ENCODE measurements at places on chromosomes 11 and 22.

GRCh38 chr11:130022799-130023198 lies 20.2 kb upstream of the PRDM10 start:
- DNase-seq = no peak

- peak; percentile 45 for DNase-seq
Measured at GRCh38 chr22:39900306-39901227, at the start of gene GRAP2. Gene GRAP2, plus strand, starts transcription at chr22:39901084. Its CDS starts 46,023 bp downstream, at chr22:39947107.

GRCh38 chr11:77117492-77117891 lies 10.6 kb upstream of the MYO7A start:
- no peak for DNase-seq

GRCh38 chr11:82004537-82005213 lies 729.0 kb downstream of the FAM181B start:
- DNase-seq = no peak

GRCh38 chr11:62830904-62831519 lies 839 bp downstream of the STX5 start:
- DNase-seq = no peak

DNA sequence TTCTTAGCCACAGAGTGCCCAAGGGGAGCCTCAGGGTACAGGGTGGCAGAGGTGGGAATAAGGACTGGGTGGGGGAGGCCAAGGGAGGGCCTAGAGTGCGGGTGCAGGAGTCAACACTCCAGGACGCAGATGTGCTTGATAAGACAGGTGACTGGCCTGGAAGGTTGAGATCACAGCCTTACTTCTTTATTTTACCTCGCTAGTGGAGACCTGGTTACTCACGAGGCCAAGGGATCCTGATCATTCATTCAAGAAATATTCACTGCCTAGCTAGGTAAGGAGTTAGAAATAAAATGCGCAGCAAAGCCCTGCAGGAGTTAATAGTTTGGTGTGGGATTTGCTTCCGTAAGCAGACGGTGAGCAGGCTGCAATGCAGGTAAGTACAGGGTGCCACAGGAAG lies 13.2 kb upstream of the PEX26 start:
- DNase-seq = no peak

DNA sequence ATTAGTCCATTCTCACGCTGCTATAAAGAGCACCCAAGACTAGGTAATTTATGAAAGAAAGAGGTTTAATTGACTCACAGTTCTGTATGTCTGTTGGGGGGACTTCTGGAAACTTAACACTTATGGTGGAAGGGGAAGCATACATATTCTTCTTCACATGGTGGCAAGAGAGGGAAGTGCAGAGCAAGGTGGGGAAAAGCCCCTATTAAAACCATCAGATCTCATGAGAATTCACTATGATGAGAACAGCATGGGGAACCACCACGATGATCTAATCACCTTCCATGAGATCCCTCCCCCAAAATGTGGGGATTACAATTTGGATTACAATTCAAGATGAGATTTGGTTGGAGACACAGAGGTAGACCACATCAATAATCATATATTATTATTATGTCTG lies 25.7 kb downstream of the CEP57 start:
- no peak for DNase-seq

DNA sequence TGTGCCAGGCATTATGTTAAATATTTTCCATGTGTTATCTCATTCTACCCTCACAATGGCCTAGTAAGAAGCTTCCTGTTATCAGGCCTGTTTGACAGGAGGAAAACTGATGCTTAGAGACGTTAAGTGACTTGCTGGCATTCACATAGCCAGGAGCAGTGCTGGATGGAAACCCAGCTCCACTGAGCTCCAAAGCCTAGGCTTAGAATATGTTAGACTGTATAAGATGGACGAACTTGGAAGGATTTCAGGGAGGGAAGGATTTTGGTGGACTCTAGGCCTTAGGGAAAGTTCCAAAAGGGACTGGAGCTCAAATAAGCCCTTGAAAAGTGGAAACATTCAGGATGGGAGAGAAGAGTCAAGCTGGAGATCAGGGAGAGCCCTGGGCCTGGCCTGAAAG lies 2.1 kb downstream of the CD44 start:
- DNase-seq = no peak

GRCh38 chr11:65498042-65498726 lies 661 bp upstream of the MALAT1 start:
- no peak for DNase-seq

- DNase-seq = no peak
Measured at GRCh38 chr11:3946455-3947017, 91.1 kb downstream of the STIM1 start.

DNA sequence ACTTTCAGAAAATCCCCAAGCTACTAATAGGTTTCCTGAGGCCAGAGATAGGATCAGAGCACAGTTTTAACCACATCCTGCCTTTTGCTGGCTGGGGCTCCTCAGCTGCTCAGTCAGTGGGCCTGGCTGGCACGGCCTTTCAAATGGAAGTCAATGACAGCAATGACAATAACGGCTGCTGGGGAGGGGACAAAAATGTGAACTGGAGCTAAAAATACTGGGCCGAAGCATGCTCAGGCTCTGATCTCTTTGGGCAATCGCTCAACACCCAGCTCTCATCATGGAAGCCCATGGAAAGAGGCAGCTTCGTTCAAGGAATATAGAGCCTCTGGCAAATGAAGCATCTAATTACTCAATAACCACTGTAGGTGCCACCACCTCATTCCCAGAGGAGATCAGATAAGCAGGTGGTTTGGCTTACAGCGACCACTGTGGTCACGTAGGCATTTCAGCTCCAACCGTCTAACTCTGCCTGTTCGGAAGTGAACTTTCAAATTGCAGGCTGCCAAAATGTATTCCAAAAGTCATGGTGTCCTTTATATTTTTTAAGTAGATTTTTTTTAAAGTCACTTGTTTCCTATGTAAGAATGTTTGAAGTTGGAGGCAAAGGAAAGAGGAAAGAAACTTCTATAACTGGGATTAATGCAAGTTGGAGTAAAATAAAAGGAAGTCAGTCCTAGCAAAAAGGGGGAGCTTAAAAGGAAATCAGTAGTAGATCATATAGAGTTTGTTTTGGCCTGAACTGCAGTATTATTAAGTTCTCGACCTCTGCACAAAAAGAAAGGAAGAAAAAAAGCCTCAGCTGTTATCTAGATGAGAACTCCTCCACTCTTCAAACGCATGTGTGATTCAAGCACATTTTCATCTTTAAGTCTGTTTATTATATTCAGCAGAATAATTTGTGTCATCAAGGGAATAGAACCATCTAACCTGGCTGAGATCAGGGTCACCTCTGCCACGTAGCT lies 14.1 kb downstream of the WT1 start:
- no peak for DNase-seq

- DNase-seq = no peak
Measured at GRCh38 chr22:23485490-23485889, 94.6 kb downstream of the IGLL1 start.

GRCh38 chr11:131422496-131422895 lies 52.1 kb downstream of the NTM start:
- no peak for DNase-seq

DNA sequence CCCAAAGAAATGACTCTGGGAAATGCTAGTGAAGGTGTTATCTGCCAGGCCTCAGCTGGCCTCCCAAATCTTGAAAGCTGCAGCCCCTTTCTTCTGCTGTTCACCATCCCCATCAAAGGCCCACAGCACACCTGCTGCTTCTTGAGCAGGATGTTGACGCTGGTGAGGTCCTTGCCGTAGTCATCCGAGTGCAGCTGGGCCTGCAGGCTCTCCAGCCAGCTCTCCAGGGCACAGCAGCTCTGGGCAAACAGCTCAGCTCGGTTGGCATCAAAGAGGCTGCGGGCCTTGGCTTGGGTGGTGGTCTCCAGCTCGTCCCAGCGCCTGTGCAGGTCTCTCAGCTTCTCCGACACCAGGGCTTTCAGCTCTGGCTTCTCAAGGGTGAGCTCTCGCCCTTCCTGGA lies 18.5 kb upstream of the RBM4B start:
- DNase-seq = no peak

GRCh38 chr22:31846161-31847115 lies 92.6 kb downstream of the DEPDC5 start:
- DNase-seq = no peak

DNA sequence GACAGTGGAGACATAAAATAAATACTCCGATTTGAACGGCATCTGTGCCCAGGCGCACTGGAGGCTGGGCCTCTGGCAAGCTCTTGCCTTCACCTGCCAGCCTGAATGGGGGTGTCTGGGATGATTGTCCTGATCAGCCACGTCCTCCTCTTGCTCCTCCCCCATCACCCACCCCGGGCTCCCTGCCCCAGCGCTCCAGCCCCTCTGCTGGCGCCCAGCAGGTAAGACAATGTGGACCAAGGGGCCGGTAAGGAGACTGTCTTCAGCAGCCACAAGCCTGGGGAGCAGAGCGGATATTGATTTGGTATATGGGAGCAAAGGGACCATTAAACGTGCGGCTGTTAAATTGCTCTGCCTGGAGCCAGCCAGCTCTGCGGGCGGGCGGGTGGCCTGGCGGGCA lies 24.9 kb downstream of the WNT11 start:
- no peak for DNase-seq

GRCh38 chr11:8814209-8814922 lies 96.6 kb upstream of the AKIP1 start:
- no peak for DNase-seq

- no peak for DNase-seq
Measured at GRCh38 chr11:43585877-43586608, 94.5 kb upstream of the HSD17B12 start.

GRCh38 chr11:43200031-43200430 lies 111.8 kb upstream of the API5 start:
- no peak for DNase-seq

- DNase-seq = no peak
Measured at GRCh38 chr11:128503245-128503991, 83.9 kb downstream of the ETS1 start.

DNA sequence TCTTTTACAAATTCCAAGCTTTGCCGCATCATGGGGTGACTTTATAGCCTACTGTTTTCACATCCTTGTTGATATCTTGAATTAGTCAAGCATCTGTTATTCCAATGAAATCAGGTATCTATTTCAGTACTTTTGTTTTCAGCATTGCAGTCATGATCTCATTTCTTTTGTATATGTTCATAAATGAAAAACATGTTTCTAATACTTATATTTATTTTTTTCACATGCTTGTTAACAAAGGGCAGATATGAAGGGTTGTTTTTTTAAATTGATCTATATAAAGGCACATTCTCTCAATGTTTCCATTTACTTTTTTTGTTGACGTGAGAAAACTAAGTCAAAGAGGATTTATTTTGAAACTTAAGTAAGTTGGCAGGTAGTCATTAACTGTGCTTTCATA lies 964.8 kb downstream of the JRKL start:
- no peak for DNase-seq

DNA sequence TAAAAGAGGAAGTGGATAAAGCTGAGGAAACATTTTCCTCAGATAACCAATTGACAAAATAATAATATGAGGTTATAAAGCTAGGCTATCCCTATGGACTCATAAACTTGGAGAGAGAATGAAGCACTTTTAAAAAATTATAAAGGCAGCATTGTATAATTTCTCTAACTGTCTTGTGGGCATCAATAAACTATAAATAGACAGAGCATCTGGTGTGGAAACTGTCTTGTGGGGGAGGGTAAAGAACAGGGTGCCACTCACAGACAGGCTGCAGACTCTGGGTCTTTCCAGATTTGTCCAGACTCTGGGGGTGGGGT lies 333.5 kb downstream of the BUD13 start:
- no peak for DNase-seq

GRCh38 chr11:45948356-45948755 lies 25.9 kb downstream of the LARGE2 start:
- DNase-seq = no peak

- DNase-seq = no peak
Measured at GRCh38 chr11:22922672-22923071, 62.4 kb upstream of the CCDC179 start.

- DNase-seq = no peak
Measured at GRCh38 chr11:75241906-75242644, 1.5 kb downstream of the TPBGL start.

GRCh38 chr11:34160791-34161190 lies 55.4 kb downstream of the NAT10 start:
- DNase-seq = no peak

- DNase-seq = no peak
Measured at GRCh38 chr11:129800655-129801054, 15.0 kb upstream of the TMEM45B start.

- DNase-seq = no peak
Measured at GRCh38 chr11:134459246-134460061, 47.4 kb upstream of the B3GAT1 start.

DNA sequence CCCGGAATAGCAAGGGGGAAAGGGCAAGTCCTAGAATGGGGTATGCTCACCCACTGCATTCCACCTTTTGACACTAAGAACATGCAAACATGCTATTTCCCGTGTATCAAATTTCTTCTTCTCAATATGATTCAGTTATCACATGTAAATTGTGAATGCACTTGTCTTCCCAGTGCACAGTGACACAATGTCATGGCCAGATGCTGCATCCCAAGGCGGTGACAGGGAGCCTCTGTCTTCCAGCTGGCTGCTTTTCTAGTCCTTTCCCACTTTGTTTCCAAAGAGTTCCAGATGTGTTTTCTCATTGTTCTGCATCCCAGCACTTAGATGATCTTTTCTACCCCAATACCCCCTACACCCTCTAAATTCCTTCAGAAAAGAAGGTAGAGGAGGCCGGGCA lies 12.4 kb downstream of the SLC25A18 start:
- DNase-seq = no peak

- no peak for DNase-seq
Measured at GRCh38 chr11:57779276-57779675, 17.7 kb downstream of the CTNND1 start.

DNA sequence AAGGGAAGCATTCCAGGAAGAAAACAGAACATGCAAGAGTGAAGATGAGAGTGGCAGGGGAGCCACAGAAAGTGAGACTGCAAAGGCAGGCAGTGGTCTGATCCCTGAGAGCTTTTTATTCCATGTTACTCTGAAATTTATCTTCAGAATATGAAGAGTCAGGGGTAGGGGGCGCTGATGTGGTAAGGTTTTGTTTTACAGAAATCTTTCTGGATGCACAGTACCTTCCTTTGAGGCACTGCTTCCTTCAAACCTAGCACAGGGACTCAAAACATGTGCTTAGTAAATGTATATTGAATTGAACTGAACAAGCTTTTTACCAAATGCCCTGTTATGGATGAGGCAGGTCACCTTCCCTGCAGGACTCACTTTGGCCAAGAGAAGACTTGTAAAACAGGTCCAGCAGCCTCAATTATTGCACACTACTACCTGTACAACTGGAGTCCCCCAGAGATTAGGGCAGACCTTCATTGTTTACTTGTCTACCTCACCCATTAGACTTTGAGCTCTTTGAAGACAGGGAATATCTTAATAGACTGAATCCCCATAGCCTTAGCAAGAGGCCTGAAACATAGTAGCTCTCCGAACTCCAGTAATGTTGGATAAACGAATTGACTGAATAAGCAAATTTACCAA lies 2.2 kb downstream of the PAK1 start:
- no peak for DNase-seq

DNA sequence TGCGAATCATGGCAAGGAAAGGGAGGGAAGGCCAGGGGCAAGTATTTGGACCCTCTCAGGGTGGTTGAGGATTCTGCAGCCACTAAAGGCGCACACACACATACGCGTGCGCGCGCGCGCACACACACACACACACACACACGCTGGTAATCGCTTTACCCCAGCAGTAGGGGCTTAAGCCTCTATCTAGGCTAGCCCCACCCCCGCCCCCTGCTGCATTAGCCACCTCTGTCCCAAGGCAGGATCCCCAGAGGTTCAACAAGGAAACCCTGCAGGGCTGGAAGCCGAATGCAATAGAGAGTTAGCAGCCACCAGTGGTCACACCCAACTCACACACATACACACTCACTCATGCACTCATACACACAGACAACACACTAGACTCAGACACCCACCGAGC lies 28.6 kb upstream of the ELFN2 start:
- no peak for DNase-seq

Measured in stimulated activated CD8-positive, alpha-beta memory T cell treated with anti-CD3 and anti-CD28 coated beads, Interleukin-4, amount 100 ng/mL, for 4 hours (primary cell).